ENCODE measurements at places on chromosomes 12 and 14.

- DNase-seq = no peak
These were observed 43.1 kb upstream of the KRR1 start for GRCh38 chr12:75554556-75554880.

DNA sequence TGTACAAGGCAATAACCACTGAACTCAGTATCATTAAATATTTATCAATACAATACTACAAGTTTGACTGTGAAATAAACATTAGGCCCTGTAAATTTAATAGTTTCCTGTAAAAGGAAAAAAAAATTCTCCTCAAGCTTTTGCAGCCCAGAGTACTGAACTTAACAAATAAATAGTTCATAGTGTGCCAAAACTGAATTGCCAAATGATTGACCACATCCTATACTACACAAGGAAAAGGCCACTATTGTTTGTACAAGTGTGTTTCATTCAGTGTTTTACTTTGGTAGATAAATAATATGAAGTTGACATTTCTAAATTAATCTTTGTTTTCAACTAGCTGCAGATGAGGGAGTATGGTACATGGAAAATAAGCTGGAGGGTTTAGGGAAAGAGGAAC lies 379.6 kb downstream of the FLRT2 start:
- DNase-seq = no peak

GRCh38 chr12:123465084-123465483 lies 7.1 kb downstream of the SNRNP35 start:
- no peak for DNase-seq

DNA sequence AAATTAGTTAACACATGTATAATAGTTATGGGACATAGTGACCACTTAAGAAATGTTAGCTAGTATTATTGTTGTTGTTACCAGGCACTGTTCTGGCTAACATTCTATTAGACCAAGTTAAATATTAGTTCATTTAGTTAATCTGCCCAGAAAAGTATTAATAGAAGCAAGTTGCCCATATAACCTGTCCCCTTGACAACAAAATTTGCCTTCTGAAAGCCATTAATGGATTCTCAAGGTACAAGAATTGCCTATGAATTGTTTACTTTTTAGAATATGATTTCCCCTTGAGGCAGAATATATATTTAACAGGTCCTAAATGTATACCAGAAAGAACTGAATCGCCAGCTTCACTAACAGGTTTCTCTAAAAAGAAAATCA lies 167.3 kb upstream of the TMCC3 start:
- no peak for DNase-seq

- no peak for DNase-seq
These were observed 18.5 kb upstream of the DHRS7 start for GRCh38 chr14:60183741-60184140.

DNA sequence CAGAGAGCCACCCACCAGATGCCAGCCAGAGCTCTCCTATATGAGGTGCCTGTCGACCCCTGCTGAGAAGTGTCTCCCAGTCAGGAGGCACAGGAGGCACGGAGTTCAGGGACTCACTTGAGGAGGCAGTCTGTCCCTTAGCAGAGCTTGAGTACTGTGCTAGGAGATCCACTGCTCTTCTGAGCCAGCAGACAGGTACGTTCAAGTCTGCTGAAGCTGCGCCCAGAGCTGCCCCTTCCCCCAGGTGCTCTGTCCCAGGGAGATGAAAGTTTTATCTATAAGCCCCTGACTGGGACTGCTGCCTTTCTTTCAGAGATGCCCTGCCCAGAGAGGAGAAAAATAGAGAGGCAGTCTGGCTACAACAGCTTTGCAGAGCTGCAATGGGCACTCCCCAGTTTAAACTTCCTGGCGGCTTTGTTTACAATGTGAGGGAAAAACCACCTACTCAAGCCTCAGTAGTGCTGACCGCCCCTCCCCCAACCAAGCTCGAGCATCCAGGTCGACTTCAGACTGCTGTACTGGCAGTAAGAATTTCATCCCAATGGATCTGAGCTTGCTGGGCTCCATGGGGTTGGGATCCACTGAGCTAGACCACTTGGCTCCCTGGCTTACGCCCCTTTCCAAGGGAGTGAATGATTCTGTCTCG lies 146.7 kb upstream of the USP15 start:
- DNase-seq = no peak

- DNase-seq = peak; percentile 59
These were observed 5.8 kb upstream of the CD63 start for GRCh38 chr12:55734595-55734994.

GRCh38 chr14:63283884-63284248 lies 34.9 kb downstream of the GPHB5 start:
- DNase-seq = no peak

GRCh38 chr12:94152292-94153078 lies 4.1 kb downstream of the PLXNC1 start:
- DNase-seq = no peak

DNA sequence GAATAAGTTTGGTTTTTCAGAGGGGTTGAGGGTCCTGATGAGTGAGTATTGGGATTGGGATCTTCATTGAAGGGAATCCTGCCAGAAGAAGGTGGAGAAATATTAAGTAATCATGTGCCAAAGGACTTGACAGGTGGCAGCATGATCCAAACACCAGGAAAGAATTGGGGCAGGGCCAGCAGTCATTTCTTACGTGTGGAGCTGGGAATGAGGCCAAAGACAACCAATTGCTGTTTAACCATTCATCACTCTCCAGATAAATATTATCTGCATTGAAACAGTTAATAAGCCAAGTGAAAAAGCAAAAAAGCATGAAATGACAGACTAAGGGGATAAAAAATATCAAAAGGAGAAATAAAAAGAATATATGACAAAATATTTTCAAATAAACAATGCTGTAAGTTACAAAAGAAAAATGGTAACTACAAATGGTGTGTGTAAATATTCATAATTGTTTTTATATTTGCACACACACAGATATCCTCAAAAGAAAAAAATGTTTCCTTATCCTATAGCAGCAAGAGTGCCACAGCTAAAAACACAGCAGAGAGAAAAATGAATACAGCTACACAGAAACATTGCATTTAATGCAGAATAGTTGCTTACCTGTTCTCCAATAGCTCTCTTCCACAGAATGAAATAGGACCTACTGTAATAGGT lies 26.2 kb downstream of the C2CD5 start:
- no peak for DNase-seq

DNA sequence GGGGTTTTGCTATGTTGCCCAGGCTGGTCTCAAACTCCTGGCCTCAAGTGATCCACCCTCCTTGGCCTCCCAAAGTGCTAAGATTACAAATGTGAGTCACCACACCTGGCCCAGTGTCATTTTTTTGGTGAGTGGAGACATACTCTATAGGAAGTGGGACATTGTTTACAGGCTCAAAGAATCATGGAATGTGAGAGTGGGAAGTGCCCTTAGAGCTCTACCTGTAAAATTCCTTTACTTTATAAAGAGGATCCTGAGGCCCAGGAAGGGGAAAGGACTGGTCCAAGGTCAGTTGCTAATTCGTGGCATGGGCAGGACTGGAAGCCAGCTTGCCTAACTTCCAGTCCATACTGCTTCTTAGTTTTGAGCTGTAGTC lies 8.7 kb upstream of the ADCK1 start:
- no peak for DNase-seq

DNA sequence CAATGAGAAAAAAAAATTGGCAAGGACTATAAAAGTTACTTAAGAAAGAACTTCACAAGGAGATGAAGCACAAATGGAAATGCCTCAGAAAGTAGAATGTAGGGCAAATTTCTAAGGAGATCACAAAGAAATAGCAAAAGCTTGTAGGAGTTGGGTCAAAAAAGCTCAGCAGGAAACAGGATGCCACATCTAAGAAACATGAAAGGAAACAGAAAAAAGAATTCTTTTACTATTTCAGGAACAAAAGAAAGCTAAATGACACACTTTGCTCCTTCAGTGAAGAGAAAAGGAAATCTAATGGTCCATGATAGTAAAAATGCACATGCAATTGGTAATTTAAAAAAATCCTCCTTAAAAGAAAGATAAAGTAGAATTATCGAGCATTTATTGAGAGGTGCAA lies 452.1 kb upstream of the GARIN6 start:
- no peak for DNase-seq

DNA sequence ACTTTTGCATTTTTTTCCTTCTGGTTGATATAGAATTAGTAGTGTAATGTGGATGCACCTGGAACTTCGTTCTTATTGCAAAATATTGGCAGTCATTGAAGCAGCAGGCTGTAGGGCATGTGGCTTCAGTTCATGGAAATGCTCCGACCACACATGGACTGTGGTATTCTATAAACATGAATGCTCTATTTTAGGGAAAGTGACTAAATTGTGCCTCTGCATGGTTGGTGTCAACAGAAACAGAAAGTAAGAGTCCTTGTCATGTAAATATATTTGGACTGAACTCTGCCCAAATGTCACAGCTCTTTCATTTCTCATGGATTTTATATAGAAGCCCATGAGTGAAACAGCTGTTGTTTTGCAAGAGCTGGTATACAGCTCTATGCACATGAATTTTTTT lies 917.0 kb downstream of the LRFN5 start:
- no peak for DNase-seq

DNA sequence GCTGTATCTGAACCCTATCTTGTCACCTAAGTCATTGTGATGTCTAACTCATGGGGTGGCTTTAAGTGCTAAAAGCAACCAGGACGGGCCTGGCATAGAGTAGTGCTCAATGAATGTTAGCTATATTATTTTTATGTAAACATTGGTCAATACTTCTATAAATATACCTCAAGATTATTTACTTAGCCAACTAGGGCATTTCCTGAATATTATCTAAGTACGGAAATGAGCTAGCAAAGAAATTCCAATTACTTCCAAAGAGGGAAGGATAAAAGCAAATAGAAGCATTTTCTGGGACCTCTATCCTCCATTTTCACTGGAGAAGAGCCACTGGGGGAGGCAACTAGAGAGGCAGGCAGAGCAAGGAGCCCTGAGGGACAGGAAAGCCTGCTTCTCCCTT lies 20.6 kb downstream of the CCDC92 start:
- DNase-seq = no peak

- no peak for DNase-seq
These were observed 46.8 kb downstream of the TMEM30B start for GRCh38 chr14:61234215-61234916.

- DNase-seq = no peak
These were observed 56.4 kb downstream of the PPP2R5E start for GRCh38 chr14:63486738-63487137.

DNA sequence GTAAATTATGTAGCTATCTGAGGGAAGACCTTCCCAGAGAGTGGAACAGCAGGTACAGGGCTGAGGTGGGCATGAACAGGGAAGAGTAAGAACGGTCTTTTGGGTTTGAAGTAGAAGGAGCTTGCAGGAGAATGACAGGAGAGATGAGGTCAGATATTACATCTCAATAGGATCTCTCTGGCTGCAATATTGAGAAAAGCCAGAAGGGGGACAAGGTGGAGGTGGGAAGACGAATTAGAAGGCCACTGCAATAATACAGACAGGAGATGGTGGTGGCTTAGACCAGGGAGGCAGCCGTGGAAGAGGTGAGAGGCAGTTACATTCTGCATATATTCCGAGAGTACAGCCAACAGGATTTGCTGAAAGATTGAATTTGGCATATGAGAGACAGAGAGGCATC lies 310.2 kb downstream of the APAF1 start:
- DNase-seq = no peak

DNA sequence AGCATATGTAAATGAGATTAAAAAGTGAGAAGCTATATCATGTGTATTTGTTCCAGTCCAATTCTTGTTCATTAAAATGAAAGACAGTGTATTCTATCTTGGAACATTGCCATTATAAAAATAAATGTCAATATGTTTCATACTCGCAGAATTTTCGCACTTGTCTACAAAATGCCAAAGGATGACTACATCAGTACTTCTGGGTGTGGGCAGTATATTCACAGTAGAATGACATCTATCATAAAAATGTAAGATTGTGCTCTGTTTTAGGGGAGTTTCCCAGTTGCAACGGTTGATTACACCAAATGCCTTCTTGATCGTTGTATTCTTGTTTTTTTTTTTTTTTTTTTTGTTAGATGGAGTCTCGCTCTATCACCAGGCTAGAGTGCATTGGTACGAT lies 292.3 kb upstream of the E2F7 start:
- no peak for DNase-seq

- no peak for DNase-seq
These were observed 16.4 kb downstream of the DAD1 start for GRCh38 chr14:22572562-22573058.

- no peak for DNase-seq
These were observed 6.9 kb downstream of the ANAPC5 start for GRCh38 chr12:121345151-121345815.

GRCh38 chr12:6425590-6426531 lies 18.9 kb upstream of the CD27 start:
- DNase-seq = peak; percentile 83

DNA sequence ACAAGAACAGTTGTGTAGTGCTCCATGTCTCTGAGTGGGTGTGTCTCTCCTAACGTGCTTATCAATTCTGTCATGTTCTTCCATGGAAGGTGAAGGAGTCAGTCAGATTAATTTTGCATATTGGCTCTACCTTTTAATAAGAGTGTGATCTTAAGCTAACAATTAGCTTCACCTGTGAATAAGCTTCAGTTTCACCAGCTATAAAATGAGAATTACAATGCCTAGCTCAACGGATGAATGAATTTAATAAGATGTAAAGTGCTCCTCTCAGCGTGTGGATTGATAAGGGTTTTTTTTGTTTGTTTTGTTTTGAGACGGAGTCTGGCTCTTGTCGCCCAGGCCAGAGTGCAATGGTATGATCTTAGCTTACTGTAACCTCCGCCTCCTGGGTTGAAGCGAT lies 32.7 kb downstream of the CCDC175 start:
- no peak for DNase-seq

DNA sequence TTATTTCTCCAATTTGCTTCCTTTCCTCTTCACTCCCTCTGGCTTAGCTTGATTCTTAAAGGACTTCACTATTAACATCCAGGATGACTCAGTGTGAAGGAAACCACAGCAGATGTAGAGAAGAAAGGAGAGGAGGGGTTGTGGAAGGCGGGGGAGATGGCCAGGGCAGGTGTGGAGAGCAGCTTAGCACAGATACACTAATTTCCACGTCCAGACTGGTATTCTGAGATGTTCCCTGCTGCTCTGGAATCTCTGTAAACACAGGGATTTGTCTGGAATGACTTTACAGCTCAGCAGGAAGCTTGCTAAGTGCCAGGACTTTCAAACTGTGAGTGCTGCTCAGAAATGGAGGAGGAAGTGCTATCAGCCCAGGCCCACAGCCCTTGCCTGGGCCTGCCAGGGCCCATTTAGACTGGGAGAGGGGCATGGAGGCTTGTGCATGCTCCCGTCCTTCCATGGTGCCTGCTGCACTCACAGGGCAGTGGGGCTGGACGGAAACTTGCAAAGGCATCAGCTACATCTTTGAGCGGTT lies 202.5 kb upstream of the DDHD1 start:
- DNase-seq = no peak

DNA sequence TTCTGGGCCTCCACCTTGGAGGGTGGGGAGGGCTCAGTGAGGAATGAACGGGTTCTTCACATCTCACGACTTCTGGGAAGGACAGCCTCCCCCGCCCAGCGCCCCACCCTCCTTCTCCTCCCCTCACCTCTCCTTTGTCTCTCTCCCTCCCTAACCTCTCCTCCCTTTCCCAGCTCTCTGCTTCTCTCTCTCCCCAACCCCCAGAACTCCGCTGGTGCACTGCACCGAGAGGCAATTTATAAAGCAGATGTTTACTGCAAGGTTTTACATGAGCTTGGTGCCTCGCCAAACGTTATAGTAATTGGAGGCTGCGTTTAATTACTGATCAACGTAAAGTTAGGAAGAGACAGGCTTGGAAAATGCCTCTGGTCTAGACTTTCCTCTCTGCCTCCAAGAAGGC lies 42.9 kb upstream of the FAM222A start:
- no peak for DNase-seq
